ENCODE measurements at places on chromosomes 1 and 21.

DNA sequence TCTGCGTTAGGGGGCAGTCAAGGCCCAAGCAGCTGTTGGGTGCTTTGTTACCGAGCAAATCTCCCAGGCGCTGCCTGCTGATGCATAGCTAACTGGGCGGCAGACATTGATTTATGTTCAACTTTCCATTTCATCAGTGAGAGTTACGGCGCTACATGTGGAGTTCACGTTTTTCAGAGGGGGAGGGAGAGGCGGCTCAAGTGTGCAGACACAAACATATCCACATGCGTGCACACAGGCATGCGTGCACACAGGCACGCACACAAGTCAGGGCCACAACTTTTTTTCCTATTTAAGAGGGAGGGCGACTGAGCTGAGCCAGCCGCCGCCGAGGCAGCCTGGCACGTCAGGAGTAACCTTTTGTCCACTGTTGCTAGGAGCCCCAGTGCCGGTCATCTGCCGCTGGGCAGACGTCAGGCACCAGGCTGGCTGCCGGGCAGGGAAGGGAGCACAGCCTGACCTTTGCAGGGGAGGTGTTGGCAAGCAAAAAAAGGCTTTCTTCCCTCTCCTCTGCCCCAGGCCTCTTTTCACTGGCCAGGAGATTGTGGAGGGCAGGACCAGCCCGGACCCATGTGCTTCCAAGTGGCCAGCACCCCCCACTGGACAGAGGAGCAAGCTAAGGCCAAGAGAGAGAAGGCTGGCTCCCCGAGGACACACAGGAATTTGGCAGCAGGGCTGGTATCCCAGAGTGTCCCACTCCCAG lies 73.3 kb downstream of the MRPL37 start:
- no peak for DNase-seq

- DNase-seq: no peak
These were observed 17.0 kb downstream of the MRAP start for GRCh38 chr21:32315511-32316281.

GRCh38 chr1:90340606-90341005 lies 345.7 kb downstream of the ZNF326 start:
- DNase-seq: no peak

GRCh38 chr1:29739176-29739575 lies 502.9 kb downstream of the PTPRU start:
- DNase-seq: no peak

- DNase-seq: no peak
These were observed 30.7 kb downstream of the GNG12 start for GRCh38 chr1:67802565-67802964.

DNA sequence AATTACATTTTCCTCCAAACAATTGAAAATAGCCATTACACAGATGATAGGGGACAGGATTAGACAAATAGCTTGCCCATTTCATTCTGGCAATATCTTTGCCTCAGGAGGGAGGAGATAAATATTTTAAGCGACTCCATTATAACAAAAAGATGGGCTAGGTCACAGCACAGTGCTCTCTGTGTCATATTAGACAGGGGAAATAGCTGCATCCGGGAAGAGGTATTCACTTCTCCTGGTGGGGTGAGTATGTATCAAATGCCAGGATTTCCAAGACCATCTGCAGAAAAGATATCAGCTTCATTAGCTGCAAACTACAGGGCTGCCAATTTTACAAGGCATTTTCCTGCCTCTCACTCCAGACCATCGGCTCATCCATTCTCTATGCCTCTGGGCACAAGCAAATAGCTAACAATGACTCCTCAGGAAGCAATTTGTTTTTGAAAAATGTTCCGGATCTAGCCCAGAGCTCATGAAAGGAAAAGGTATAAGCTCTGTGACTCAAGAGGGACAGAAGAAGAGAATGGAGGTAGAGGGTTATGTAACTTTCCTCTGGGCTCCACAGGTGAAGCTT lies 41.9 kb upstream of the ANGPTL7 start:
- DNase-seq: no peak

GRCh38 chr1:21933397-21934248 lies 3.5 kb downstream of the HSPG2 start:
- no peak for DNase-seq

GRCh38 chr1:39158327-39159086 lies 46.0 kb upstream of the MACF1 start:
- peak; percentile 47 for DNase-seq

- no peak for DNase-seq
These were observed 37.0 kb downstream of the ZBTB8B start for GRCh38 chr1:32501865-32502264.

- no peak for DNase-seq
These were observed 205.1 kb upstream of the RUNX1 start for GRCh38 chr21:35254006-35254764.

GRCh38 chr1:8314346-8315280 lies 3.3 kb upstream of the SLC45A1 start:
- DNase-seq: peak; percentile 91

DNA sequence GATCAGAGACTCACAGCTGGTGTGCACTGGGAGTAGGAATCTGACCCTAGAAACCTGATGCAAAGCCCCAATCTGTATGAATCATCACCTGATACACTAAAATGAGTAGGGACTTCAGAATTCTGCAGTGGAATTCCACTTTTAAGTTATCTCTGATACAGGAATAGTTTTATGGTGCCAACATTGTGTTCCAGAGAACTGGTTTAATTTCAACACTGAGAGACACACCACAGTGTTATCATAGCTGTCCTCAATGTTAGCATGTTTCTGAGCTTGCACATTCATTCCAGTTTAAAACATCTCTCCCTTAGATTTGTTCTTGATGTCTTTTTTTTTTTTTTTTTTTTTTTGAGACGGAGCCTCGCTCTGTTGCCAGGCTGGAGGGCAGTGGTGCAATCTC lies 7.1 kb downstream of the UTS2 start:
- no peak for DNase-seq

DNA sequence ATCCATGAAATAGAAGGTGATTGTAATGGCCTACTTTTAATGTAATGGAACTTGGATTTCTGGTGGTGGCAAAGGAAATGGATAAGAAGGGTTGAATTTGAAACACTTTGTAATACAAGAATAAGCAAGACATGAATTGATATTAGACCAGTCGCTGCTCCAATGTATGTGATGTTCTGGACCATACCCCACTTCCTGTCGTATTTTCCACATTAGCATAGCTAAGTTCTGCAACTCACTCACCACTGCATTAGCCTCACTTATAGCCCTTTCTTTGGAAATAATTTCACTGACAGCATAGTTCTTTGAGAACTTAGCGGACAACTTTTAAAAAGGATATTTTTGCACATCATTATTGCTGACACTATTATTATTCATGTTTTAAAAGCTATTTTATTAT lies 32.3 kb upstream of the CNIH3 start:
- DNase-seq: no peak

- no peak for DNase-seq
These were observed 12.2 kb upstream of the NPL start for GRCh38 chr1:182777386-182777785.

DNA sequence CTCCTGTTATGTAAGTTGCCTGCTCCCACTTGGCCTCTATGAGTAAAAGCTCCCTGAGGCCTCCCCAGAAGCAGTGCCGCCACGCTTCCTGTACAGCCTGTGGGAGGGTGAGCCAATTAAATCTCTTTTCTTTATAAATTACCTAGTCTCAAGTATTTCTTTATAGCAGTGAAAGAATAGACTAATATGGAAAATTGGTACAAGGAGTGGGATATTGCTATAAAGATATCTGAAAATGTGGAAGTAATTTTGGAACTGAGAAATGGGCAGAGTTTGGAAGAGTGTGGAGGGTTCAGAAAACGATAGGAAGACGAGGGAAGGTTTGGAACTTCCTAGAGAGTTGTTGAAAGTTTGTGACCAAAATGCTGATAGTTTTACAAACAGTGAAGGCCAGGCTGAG lies 572.3 kb downstream of the MATN1 start:
- DNase-seq: no peak

DNA sequence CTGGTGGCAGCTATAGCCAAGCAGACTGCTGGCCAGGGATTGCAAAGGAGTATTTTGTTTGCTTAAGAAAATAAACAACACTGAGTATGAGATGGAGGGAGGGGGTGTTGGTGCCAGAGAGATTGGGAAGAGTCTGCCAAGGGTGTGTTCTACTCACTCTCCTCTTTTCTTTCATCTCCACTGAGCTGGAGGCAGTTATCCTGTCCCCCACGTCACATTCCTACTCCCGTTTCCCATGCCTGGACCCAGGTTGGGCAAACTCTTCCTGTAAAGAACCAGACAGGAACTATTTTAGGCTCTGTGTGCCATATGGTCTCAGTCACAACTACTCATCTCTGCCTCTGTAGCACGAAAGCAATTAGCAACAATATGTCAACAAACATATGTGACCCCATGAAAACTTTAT lies 1.4 kb upstream of the IL24 start:
- no peak for DNase-seq

DNA sequence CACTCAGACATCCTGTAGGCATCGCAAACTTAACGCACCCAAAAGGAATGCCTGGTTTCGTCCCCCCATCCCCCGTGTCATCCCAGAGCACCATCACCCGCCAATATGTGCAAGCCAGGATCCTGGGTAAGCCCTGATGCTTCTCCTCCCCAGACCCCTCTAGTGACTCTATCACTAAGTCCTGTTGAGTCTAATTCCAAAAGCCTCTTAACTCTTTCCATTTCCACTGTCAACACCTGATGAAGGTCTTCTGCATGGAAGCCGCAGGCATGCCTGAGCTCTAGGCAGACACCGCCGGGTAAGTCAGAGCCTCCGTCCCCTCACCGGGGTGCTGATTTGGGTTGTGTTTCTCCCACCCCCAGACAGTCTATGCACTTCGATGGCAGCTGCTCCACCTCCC lies 5.3 kb upstream of the ADARB1 start:
- DNase-seq: no peak

- DNase-seq: no peak
These were observed 30.2 kb upstream of the CCDC27 start for GRCh38 chr1:3721955-3722465.

DNA sequence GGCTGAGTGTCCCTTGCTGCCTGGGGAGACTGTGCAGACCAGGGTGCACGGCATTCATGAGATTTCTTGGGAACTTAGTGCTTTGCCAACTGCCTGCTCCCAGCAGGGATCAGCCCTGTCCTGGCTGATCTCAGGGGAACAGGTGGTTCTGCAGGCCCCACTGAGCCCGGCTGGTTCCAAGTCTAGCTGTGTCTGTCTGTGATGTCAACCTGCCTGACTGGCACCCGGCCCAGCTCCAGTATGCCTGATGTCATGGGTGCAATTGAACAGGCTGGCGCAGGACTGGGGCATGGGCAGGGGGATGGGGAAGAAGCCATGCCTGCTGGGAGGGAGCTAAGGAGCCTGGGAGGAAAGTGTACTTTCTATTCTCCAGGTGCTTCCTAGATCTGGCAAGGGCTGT lies 227.1 kb downstream of the GRIK3 start:
- no peak for DNase-seq

DNA sequence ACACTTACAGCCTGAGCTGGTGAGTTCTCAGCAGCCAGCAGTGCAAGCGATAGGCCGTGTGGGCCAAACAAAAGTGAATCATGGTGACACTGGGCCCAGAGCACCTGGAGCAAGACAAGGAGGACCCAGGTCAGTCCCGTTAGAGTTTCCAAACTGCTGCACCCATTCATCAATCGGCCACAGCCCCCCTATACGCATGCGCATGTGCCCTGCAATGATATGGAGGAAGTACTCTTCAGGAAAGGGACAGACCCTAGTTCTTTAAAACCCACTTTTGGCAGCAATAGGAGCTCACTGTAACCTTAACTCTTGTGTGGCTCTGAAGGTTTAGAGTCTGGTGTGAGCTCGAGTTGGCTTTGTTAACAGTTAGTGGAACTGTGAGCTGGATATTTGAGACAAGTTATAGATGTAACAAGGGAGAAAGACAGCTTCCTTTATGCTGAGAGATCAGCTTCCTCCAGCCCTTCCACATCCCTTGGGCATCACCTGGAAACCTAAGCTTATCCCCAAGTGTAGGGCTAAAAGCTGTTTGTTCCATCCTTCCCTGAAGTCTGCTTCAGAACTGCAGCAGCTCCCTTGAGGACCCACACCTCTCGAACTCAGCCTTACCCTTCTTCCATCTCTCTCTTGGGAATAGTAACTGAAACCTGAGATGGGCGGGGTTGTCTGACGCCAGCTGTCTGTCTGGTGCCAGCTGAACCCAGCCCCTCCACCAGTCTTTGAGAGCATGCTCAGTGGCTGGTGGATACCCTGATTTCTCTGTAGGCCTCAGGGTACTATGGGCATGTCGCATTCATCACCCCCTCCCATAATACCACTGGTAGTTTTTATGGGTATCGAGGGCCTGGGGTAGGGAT lies 17.7 kb downstream of the NMNAT1 start:
- no peak for DNase-seq

GRCh38 chr1:115980998-115981993 lies 5.0 kb downstream of the SLC22A15 start:
- DNase-seq: peak; percentile 60

- DNase-seq: no peak
These were observed 53.8 kb upstream of the LYPLAL1 start for GRCh38 chr1:219119839-219120238.

GRCh38 chr1:117466761-117467160 lies 99.5 kb downstream of the MAN1A2 start:
- no peak for DNase-seq

DNA sequence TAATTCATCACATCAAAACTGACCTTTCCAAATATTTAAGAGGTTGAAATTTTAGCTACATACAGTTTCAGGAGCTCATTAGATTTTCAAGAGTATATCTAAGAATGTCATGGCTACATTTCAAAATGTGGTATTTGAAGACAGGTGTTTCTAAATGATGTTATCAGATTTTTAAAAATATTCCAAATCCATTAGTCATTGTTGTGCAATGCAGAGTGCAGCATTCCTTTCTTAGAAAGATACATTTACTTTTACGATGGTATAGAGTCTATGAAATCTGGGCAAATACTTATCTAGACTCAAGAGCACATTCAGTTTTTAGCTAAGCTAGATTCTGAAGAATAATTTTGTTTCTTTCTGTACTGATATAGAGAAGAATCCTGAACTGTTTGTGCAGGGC lies 230.3 kb downstream of the CHRM3 start:
- DNase-seq: no peak

DNA sequence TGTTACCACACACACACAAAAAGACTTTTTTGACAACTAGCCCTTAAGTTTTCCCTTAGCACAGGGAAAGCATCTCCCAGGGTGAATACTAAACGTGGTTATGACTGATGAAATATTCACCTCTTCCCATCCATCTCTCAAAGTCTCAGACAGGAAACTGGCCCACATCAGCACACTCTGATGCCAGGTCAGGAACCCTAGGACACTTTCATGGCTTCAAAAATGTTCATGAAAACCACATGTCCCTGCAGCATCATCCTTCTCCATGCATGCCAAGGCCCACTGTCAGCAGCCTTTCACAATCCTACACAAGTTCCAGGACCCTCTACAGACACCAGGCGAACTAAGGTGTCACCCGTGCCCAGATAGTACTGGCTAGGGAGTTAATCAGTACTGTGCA lies 68.7 kb downstream of the DNTTIP2 start:
- no peak for DNase-seq

- DNase-seq: no peak
These were observed 3.1 kb downstream of the C1orf162 start for GRCh38 chr1:111476761-111477309.
